ENCODE measurements at places on chromosomes 2 and 18.

- no peak for DNase-seq
Measured at GRCh38 chr2:217935901-217936684, 66.7 kb downstream of the TNS1 start.

DNA sequence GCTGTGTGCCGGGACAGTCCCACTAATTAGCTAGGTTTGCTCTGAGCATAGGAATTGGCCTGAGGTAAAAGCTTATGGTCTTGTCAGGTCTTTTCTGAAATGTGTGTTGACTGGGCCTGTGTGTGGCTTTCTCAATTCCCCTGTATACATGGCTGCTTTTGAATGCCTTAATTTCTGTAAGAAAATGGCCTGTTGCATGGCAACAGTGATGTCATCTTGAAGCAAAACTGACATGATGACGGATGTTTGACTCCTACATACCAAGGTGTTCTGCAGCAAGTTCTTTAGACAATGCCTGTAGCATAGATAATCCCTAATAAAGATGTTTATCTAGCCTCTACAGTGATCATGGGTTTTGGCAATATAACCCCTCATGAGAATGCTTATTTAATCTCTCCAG, 198.5 kb downstream of the OTX1 start:
- no peak for DNase-seq

DNA sequence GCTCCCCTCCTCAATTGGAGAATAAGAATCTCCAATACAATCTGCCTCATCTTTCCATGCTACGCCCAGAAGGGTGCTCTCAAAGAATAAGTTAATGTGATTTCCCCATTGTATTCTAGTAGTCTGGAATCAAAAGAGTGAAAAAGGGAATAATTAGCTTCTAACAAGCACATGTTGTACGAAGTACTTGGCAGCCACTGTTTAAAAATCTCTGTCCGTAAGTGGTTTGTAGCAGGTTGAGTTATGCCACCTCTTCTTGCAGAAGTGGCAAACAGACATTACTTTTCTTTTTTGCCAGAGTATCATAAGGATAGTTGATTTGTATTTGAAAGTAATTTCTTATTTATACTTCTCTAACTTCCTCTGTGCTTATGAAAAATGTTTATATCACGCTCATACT, 184.7 kb downstream of the CD226 start:
- DNase-seq: no peak

- DNase-seq: no peak
Measured at GRCh38 chr2:126510356-126510755, 145.6 kb upstream of the GYPC start.

DNA sequence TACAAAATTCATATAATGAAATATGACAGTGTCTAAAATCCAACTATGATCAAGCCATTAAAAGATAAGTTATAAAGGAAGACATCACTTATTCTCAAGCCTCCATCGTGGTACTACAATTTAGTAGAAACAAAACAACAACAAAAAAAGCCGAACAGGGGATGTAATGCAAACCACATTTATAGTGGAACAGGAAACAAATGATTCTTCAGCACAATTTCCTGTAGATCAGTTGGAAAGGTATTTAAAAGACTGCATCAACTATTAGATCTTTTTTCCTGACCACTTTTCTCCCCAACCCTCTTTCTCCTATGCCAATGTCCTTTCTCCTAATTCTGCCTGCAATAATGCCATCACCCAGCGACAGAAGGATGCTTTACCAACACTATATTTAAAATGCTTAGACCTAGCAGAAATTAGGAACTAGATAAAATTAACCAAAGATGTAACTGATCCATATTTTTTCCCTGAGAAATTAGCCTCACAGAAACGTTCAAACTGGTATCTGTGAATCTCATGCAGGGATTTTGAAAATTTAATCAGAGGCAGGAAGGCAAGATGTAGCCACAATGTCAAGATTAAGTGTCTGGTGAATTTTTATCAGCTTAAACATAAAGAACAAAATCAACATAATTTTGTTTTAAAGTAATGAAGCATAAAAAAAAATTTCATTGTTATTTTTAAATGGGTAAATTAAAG, 271.4 kb downstream of the TCF4 start:
- DNase-seq: no peak

GRCh38 chr2:123659120-123659519, 366.0 kb upstream of the CNTNAP5 start:
- DNase-seq: no peak

DNA sequence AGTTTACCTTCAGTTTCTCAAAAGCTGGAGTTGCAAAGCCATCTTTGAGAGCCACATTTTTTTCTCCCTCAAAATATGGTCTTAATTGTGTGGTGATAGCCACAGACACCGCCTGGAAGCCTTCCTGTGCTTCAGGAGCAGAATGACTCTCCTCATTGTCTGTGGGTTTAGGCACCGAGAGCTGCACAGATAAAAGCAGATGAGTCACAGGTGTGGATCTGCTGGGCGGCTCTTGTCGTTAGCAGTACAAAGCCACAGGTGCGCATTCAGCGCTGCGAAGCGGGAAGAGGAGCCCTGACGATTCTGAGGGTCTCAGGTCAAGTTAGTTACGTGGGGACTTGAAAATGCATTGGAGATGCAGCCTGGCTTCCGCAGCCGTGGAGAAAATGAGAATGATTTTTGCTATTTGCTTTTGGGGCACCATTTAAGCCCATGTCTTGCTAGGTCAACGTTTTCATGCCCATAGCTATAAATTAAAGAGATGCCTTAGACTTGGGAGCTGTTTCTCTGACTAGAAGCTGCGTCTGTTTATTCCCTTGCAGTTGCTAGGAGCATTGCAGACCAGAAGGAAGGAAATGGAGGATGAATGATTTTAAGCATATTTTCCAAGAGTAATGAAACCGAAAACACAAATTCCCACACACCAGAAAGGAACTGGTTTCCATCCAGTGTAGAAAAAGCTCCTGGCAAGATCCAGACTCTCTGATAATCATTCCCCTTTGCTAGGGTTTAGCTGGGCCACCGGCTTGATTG, 51.5 kb downstream of the KLHL29 start:
- no peak for DNase-seq

- DNase-seq: no peak
Measured at GRCh38 chr2:14903709-14904374, 271.3 kb downstream of the LRATD1 start.

DNA sequence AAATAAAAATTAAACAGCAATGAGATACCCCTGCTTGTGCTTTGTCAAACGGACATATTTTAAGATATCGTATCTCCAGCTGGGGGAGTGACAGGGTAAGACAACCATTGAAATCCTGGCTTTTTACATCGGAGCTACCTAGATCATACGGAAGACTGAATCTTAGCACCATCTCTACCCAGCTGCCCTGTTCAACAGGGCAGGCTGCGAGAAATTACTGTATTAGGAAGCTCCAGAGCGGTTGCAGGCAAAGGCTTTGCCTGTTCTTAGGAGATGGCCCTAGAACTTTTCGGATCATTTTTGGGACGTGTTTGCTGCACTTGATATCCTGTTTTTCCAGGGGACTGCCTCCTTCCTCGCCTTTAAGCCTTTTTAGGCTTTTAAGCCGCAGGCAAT, 2.0 kb upstream of the PRKCE start:
- no peak for DNase-seq

GRCh38 chr2:46025081-46025480, 272.1 kb upstream of the EPAS1 start:
- no peak for DNase-seq

DNA sequence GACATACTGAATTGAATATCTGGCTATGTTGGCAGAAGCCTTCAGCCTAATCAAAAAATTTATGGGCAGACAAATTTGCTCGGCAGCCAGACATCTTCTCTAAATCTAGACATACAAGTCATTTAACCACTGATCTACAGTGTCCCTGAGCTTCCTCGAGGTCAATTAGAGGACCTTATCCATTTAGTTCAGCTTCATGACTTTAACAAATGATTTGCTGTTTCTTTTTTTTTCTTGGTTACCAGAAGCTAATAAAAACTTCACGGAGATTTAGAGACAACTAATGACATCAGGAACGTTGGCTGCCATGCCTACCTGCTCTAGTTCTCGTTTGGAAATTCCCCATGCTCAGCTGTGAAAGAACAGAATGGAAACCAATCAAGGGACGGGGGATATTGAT, 223.8 kb downstream of the BCL2 start:
- no peak for DNase-seq

GRCh38 chr2:69961496-69961895, at the start of gene ASPRV1:
TSS of gene ASPRV1 (minus strand) at chr2:69961631. CDS start at chr2:69961436, 195 bp downstream.
- no peak for DNase-seq

DNA sequence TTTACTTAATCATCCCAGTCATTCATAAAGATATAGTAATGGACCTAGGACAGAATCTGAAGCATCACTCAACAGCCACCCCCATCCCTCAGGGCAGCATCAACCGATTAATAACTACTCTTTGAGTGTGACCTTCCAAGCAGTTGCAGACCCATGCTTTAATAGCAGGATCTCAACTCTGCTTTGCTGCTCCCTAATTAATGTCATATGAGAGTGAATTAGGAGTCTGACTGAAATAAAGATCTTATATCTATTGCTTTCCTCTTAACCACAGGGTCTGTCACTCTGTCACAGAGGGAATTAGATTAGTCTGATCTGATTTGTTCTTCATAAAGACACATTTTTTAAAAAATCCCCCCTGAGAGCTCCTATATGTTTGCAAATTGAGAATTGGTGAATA, 46.1 kb upstream of the LRP1B start:
- no peak for DNase-seq

- DNase-seq: no peak
Measured at GRCh38 chr2:144983107-144983506, 463.2 kb upstream of the ZEB2 start.

GRCh38 chr2:3154146-3154545, 223.5 kb downstream of the EIPR1 start:
- no peak for DNase-seq

DNA sequence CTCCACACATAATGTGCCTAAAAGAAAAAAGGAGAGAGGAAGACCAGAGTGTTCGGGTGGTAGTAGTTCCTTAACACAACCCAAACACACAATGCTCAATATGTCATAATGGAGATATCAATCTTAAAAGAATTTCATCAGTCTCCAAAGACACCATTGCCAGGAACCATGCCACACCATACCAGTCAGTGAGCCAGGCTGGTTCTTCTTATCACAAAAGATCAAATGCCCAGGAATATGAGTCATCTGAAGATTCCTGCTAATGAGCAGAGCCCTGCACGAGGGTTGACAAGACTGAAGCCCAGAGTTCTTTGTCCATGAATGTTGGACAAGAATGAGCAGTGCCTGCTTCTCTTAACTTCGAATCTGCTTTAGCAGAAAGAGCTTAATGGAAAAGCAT, 262.3 kb downstream of the ZNF516 start:
- no peak for DNase-seq

DNA sequence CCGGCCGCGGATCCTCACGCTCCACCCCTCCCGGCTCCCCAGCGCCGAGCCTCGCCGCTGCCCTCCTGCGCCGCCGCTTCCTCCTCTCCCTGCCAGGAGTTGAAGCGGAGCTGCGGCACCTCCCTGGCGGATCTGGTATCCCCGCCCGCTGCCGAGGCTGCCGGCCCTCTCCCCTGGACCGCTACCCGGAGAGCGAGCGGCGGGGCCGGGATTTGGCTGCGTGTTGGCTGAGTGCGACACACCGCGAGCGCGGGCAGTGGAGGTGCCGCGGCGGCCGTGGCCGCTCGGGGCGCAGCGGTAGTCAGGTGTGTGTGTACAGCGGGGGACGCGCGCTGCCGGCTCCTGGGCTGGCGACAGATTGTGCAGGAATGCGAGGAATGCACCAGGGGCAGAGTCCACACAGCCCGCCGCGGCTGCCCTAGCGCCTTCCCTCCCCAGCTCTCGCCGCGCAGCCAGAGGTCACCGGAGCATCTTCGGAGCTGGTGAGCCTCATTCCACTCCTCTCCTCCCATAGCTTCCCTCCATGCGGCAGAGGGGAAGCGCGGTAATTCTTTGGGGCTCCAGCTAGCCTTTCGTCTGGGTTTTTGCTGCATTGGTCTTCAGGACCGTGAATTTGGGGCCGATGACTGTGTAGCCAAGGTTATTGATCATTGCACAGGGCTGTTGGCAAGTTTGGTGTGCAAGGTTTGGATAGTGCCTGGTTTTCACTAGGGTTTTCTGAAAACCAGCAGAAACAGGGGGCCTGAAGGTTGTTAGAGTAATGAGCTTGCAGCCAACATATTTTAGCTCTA, 1.3 kb downstream of the PKP4 start:
- no peak for DNase-seq

DNA sequence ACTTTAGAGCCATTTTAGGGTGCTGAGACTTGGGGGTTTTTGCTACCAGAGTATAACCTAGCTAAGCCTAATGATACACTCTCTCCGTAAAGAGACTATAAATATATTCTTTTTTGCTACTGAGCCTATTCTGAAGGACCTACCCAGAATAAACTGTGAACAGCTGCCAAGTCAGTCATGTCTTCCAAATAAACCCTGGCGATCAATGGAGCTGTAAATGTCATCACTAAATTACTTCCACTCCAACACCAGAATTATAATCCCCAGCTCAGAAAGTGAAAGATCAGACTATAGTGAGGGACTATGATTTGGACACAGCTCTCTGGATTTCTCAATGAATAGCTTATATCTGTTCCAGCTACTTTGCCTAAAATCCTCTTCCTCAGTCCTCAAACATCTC, 178.9 kb downstream of the METTL4 start:
- no peak for DNase-seq

- DNase-seq: no peak
Measured at GRCh38 chr2:149579972-149580882, 7.3 kb downstream of the MMADHC start.

DNA sequence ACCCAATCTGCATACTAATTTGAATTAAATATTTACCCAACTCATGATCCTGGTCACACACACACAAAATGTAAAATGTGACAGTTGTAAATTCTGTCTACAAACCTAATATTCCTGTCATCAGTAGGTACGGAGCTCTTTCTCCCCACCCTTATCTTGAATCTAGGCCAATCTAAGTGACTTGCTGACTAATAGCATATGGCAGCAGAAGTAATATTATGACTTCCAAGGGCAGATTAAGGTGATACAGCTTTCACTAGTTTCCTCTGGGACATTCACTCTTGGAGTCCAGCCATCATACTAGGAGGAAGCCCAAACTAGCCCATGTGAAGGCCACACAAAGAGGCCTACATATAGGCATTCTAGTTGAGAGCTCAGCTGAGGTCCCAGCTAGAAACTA, 89.4 kb downstream of the TMEM131 start:
- no peak for DNase-seq

DNA sequence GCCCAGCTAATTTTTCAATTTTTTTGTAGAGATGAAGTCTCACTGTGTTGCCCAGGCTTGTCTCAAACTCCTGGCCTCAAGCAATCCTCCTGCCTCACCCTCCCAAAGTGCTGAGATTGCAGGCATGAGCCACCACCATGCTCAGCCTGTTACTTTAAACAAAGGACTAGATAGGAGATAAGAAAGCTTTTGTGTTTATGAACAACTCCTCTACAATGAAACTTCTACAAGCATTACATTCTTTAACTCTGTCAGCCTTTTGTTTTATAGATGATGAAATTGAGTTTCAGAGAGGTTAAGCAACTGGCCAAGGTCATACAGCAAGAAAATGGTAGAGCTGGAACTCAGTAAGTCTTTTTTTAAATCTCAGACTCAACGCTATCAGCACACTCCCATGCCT, 22.7 kb downstream of the ALPK2 start:
- no peak for DNase-seq

Measured in esophagus squamous epithelium (tissue), 5 donors.